ENCODE measurements at places on chromosomes 1 and 21. TPM values are rescaled to one million over a fixed set of nuclear protein-coding genes. Genes with fewer than 3 reads are reported as not detected.

DNA sequence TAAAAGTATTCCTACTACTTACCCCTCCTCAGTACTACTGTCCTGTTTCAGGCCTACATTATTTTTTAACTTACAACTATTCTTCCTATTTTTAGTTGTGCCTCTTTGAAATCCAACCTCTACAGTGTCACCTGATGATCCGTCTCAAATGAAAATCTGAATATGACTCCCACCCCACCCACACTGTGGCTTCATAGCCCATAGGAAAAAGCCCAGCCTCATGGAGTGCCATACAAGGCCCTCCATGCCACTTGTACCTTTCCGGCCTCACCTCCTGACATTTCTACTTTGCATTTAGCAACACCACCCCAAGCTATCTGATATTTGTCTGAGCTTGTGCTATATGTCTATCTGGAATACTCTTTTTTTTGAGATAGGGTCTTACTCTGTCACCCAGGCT, 49.3 kb downstream of the TRAF5 start:
- H3K4me1 ChIP-seq, result no peaks in the 10 kb centered on the region
- H3K36me3 ChIP-seq, result peaks cover 28% of the 10 kb centered on the region
- no peak overlapping the region for H3K27ac ChIP-seq
- no peak for DNase-seq
- H3K4me3 ChIP-seq, result no peak overlapping the region

- no peaks in the 10 kb centered on the region for H3K36me3 ChIP-seq
- H3K27me3 ChIP-seq, result no peaks in the 10 kb centered on the region
- peak; percentile 32 for DNase-seq
- peak overlapping the region; percentile 16 for H3K27ac ChIP-seq
- no peaks in the 10 kb centered on the region for H3K4me1 ChIP-seq
Measured at GRCh38 chr1:158285756-158286241, 3.9 kb upstream of the CD1C start.

WDTC1 gene
- total RNA-seq, result 50.1 TPM

DNA sequence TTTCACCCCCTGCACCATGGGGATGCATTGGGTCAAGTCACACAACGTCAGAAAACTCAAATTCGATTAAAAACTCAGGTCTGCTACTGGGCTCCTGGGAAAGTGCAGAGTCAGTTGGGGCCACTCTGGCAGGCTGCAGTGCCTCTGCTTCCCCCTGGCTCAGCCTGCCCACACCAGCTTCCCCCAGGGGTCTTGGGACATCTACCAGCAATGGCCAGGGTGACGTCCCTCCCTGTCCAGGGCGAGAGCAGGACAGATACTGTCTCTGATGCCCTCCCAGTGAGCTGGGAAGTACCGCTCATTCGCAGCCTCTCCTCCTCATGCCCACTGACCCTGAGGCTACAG, 106.2 kb upstream of the COL6A1 start:
- no peaks in the 10 kb centered on the region for H3K4me1 ChIP-seq
- DNase-seq, result no peak
- no peak overlapping the region for H3K4me3 ChIP-seq
- peak overlapping the region; percentile 9 for H3K27ac ChIP-seq
- H3K36me3 ChIP-seq, result no peaks in the 10 kb centered on the region
- peaks cover 46% of the 10 kb centered on the region for H3K27me3 ChIP-seq

DNA sequence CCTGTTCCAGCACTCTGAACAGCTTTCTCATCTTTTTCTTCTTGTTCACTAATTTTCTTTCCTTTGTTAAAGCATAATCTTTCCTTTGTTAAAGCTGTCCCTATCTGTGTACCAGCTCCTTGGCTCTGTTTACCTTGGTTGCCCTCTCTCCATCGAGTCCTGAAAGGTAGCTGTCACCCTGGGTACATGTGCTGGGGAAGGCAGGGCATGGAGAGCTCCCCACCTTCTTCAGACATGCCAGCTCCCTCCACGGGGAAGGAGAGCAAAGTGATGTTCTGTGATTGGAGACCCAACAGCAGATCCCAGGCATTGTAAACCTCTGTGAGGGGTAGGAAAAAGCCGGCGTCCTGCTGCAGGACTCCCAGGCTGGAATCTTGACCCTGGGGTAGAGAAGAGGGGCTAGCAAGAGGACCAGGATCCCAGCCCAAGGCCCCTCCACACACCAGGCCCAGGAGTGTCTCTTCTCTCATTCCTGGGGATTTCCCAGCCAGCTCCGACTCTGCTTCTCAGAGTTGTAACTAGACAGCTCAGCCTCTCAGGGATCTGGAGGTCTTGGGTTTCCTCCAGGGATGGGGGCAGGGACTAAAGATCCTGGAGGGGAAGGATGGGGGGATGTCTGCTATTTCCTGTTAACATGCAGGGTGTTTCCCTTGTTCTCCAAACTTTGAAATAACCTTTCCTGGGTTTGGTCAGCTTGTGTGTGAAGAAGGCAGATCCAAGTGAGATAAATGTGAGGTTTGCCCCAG, 34.4 kb downstream of the TMCC2 start:
- H3K27ac ChIP-seq, result no peak overlapping the region
- no peaks in the 10 kb centered on the region for H3K27me3 ChIP-seq
- no peaks in the 10 kb centered on the region for H3K36me3 ChIP-seq
- peaks cover 11% of the 10 kb centered on the region for H3K4me1 ChIP-seq
- no peak for DNase-seq

- H3K36me3 ChIP-seq, result no peaks in the 10 kb centered on the region
- no peak overlapping the region for H3K27ac ChIP-seq
- no peaks in the 10 kb centered on the region for H3K27me3 ChIP-seq
Measured at GRCh38 chr1:201656311-201657032, 117.5 kb downstream of the NAV1 start.

AMY1A gene
- not detected for total RNA-seq

DNA sequence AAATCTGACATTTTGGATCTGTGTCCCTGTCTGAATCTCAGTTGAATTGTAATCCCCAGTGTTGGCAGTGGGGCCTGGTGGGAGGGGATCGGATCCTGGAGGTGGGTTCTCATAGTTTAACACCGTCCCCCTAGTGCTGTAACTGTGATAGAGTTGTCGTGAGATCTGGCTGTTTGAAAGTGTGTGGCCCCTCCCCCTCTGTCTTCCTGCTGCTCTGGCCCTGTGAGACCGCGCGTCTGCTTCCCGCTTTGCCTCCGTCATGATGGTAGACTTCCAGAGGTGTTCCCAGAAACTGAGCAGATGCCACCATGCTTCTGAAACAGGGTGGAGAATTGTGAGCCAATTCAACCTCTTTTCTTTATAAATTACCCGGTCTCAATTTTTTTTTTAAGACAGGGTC, 25.0 kb downstream of the AGPAT3 start:
- H3K4me3 ChIP-seq, result no peak overlapping the region
- H3K4me1 ChIP-seq, result peaks cover 21% of the 10 kb centered on the region
- no peaks in the 10 kb centered on the region for H3K27me3 ChIP-seq
- H3K36me3 ChIP-seq, result peaks cover 17% of the 10 kb centered on the region

GRCh38 chr1:90414201-90414600, 302.9 kb downstream of the BARHL2 start:
- no peaks in the 10 kb centered on the region for H3K4me1 ChIP-seq
- H3K27me3 ChIP-seq, result no peaks in the 10 kb centered on the region
- H3K36me3 ChIP-seq, result no peaks in the 10 kb centered on the region
- H3K4me3 ChIP-seq, result no peak overlapping the region
- no peak overlapping the region for H3K27ac ChIP-seq

DNA sequence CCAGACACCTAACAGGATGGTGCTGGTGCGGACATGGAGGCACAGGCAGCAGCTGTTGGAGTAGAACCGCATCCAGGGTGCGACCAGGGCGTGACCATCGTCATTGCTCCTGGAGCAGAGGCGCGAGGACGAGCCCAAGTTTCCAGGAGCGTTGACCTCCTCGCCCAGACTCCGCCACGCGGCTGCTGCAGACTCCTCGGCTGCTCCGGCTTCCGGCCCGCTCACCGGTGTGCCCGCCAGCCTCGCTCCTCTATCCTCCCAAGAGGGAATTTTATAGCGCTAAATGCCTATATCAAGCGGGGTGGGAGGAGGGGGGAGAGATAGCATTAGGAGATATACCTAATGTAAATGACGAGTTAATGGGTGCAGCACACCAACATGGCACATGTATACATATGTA, 5.3 kb upstream of the S100A12 start:
- no peaks in the 10 kb centered on the region for H3K27me3 ChIP-seq
- H3K36me3 ChIP-seq, result no peaks in the 10 kb centered on the region
- H3K4me1 ChIP-seq, result no peaks in the 10 kb centered on the region
- no peak overlapping the region for H3K4me3 ChIP-seq
- no peak for DNase-seq

DNA sequence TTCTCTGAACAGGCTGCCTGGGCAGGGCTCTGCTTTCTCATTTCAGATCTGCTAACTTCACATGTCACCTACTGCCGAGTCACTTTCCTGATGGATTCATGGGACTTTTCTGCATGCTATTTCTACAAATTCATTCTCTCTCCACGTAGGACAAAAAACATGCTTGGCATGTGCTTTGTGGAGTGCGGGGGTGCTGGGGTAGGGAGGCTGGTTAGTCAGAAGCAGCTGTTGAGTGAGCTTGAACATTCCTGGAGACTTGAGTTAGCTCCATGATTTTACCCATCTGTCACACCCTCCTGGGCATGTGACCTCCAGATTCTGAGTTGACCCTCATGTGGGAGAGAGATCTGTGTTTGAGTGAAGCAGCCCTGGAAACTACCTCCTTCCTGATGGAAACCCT, 71.4 kb downstream of the UCK2 start:
- H3K4me3 ChIP-seq, result no peak overlapping the region
- no peak for DNase-seq
- H3K4me1 ChIP-seq, result peaks cover 16% of the 10 kb centered on the region
- no peaks in the 10 kb centered on the region for H3K36me3 ChIP-seq
- no peaks in the 10 kb centered on the region for H3K27me3 ChIP-seq
- H3K27ac ChIP-seq, result peak overlapping the region; percentile 66

- no peaks in the 10 kb centered on the region for H3K36me3 ChIP-seq
- no peak for DNase-seq
- peaks cover 15% of the 10 kb centered on the region for H3K4me1 ChIP-seq
- no peaks in the 10 kb centered on the region for H3K27me3 ChIP-seq
Measured at GRCh38 chr1:39954324-39954869, 548 bp upstream of the MFSD2A start.

GRCh38 chr21:43365611-43366426, 61.1 kb downstream of the SIK1 start:
- H3K27me3 ChIP-seq, result no peaks in the 10 kb centered on the region
- no peak for DNase-seq
- H3K27ac ChIP-seq, result no peak overlapping the region
- H3K4me3 ChIP-seq, result no peak overlapping the region
- peaks cover 5% of the 10 kb centered on the region for H3K4me1 ChIP-seq

IGSF3 gene
- 18.1 TPM for total RNA-seq

RCSD1 gene
- total RNA-seq, result 29.0 TPM

DNA sequence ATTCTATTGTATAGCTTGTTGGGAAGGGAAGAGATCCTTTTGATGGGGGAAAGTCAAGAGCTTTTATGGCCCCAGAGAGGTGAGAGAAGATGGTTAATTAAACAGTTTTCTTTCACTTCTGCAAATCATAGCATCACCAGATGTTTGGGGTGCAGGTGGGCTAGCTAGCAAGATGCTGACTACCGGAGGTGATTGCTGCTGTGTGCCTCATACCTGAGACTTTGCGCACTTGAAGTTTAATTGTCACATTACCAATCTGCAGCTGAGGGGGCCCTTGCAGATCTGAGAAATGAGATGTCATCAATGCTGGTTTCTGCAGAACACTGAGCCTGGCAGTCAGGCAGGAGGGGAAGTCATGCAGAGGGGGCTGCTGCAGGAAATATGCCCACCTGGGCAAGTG, 73.9 kb downstream of the SNRPE start:
- no peaks in the 10 kb centered on the region for H3K4me1 ChIP-seq
- H3K36me3 ChIP-seq, result no peaks in the 10 kb centered on the region
- H3K27me3 ChIP-seq, result no peaks in the 10 kb centered on the region

DNA sequence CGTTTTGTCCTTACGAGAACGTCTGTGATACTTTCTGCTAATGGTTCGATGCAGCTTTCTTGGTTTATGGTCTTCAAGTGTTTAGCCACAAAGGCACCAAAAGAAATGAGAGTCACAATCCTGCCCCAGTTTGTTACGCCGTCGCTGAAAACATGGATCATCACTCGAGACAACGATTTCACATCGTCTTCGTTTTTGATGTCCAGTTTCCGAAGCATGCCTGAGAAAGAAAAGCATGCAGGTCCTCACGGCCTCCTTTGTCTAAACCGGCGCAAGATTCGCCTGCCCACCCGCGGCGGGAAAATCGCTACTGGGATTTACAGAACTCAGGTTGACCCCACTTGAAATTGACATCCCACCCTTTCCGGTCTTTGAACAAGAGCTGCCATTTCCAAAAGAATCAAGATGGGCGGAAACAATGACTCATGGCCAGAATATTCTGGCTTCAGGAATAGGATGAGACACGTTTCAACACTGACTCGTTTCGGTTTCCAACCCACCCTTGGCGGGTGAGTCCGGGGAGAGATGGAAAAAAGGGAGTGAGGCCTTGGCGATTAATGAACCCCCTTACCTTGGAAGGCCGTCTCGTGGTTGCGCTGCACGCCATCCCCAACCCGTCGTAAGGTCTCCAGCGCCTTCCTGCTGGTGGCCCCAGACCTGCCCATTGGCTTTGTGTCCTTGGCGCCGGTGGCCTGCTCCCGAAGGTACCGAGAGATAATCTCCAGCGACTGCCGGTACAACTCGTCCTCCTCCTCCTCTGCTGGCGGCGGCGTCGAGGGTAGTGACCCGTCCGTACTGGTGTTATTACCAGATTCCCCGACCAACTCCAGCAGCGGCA, 919 bp downstream of the MCL1 start:
- peaks cover 43% of the 10 kb centered on the region for H3K36me3 ChIP-seq
- H3K27ac ChIP-seq, result peak overlapping the region; percentile 94
- H3K27me3 ChIP-seq, result no peaks in the 10 kb centered on the region
- no peak for DNase-seq
- H3K4me1 ChIP-seq, result peaks cover 30% of the 10 kb centered on the region
- peak overlapping the region; percentile 74 for H3K4me3 ChIP-seq

TFF3 gene
- 488 TPM for total RNA-seq

- H3K36me3 ChIP-seq, result no peaks in the 10 kb centered on the region
- H3K27me3 ChIP-seq, result no peaks in the 10 kb centered on the region
- H3K27ac ChIP-seq, result no peak overlapping the region
- no peak for DNase-seq
Measured at GRCh38 chr1:61175976-61176375, 93.6 kb downstream of the NFIA start.

RXFP4 gene
- total RNA-seq, result not detected

- no peaks in the 10 kb centered on the region for H3K4me1 ChIP-seq
- no peak overlapping the region for H3K27ac ChIP-seq
- H3K4me3 ChIP-seq, result no peak overlapping the region
- no peak for DNase-seq
- H3K36me3 ChIP-seq, result no peaks in the 10 kb centered on the region
Measured at GRCh38 chr1:244171241-244171985, 120.3 kb downstream of the ZBTB18 start.

Measured in stomach (tissue), 19 donors.